ENCODE measurements at places on chromosomes 6 and 20. TPM values are rescaled to one million over a fixed set of nuclear protein-coding genes. Genes with fewer than 3 reads are reported as not detected.

Gene ZNF165
- 0.44 TPM for total RNA-seq

- DNase-seq = no peak
- H3K4me3 ChIP-seq = no peak overlapping the region
- no peak overlapping the region for H3K27ac ChIP-seq
- no peaks in the 10 kb centered on the region for H3K36me3 ChIP-seq
Observed at GRCh38 chr6:121510568-121511177, 75.2 kb downstream of the GJA1 start.

GRCh38 chr20:16295534-16295933 lies 277.7 kb downstream of the KIF16B start:
- DNase-seq = no peak
- H3K4me1 ChIP-seq = no peaks in the 10 kb centered on the region
- peaks cover 42% of the 10 kb centered on the region for H3K36me3 ChIP-seq
- H3K4me3 ChIP-seq = no peak overlapping the region

Gene MBOAT1
- total RNA-seq = 19.6 TPM

- H3K27ac ChIP-seq = peak overlapping the region; percentile 98
- H3K4me1 ChIP-seq = no peaks in the 10 kb centered on the region
- H3K36me3 ChIP-seq = no peaks in the 10 kb centered on the region
Observed at GRCh38 chr6:110813338-110814101, 1.7 kb downstream of the CDK19 start.

DNA sequence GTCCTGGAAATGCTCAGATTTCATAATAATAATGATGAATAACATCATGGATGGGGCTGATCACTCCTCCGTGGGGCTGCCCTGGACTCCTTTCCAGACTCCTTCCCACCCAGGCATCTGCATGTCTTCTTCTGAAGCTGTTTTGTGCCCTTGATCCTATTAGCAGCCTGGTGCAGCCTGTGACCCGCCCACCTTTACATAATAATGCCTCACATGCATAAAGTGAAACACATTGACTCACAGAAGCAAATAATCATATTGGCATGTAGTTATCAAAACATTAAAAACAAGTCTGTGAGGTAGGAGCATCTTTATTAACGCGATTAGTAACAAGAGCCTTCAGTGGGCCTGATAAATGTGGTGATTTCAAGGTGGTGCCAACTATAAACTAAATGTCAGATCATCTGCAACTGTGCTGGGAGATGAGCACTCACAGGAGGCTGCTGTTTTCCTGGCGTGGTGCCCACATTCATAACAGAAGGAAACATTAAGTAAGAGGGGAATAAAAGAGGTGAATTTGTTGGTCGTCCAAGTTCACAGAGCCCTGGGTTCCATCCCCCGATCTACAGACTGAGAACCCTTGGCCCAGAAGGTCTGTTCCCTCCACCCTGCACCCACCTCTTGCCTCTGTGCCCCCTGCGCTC lies 344.7 kb downstream of the CDH4 start:
- H3K4me3 ChIP-seq = no peak overlapping the region
- H3K27ac ChIP-seq = no peak overlapping the region
- H3K36me3 ChIP-seq = no peaks in the 10 kb centered on the region

DNA sequence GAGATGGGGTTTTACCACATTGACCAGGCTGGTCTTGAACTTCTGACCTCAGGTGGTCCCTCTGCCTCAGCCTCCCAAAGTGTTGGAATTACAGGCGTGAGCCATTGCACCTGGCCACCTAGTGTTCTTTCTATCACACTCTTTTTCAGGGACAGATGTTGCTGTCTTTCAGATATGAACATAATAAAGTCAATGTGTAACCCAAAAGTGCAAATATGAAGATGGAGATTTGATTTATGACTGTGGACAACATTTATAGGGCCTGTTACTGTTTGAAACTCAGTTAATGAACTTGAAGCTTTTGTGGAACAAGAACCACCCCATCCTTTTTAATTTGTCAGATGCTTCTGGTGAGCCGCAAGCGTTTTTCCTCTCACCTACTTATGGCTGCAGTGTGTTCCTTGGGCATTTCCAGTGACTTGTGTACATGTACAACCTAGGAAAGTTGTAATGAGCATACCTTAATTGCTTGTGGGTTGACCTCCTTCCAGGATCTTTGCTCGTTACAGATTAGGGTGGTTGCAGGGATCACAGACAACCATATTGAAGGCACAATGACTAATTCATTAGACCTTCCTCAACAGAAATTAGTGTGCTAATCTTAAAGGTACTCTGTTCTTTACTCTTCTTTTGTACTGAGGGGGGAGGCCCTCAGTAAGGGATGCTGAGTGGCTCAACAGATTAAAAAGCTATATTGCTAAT lies 6.8 kb downstream of the TBPL1 start:
- no peaks in the 10 kb centered on the region for H3K27me3 ChIP-seq
- no peaks in the 10 kb centered on the region for H3K36me3 ChIP-seq
- no peak for DNase-seq
- H3K4me3 ChIP-seq = no peak overlapping the region
- peaks cover 3% of the 10 kb centered on the region for H3K4me1 ChIP-seq
- no peak overlapping the region for H3K27ac ChIP-seq

- no peaks in the 10 kb centered on the region for H3K36me3 ChIP-seq
- H3K27me3 ChIP-seq = no peaks in the 10 kb centered on the region
- no peak overlapping the region for H3K4me3 ChIP-seq
- peaks cover 8% of the 10 kb centered on the region for H3K4me1 ChIP-seq
Observed at GRCh38 chr6:110101885-110102284, 77.6 kb downstream of the WASF1 start.

GRCh38 chr6:154499855-154500589 lies 10.5 kb downstream of the CNKSR3 start:
- peaks cover 25% of the 10 kb centered on the region for H3K4me1 ChIP-seq
- H3K27ac ChIP-seq = no peak overlapping the region
- no peak for DNase-seq

GRCh38 chr6:166469426-166469961 lies 86.8 kb upstream of the MPC1 start:
- no peak overlapping the region for H3K4me3 ChIP-seq
- H3K27me3 ChIP-seq = no peaks in the 10 kb centered on the region
- no peak overlapping the region for H3K27ac ChIP-seq
- no peaks in the 10 kb centered on the region for H3K36me3 ChIP-seq

Gene KIF3B
- total RNA-seq = 27.3 TPM

DNA sequence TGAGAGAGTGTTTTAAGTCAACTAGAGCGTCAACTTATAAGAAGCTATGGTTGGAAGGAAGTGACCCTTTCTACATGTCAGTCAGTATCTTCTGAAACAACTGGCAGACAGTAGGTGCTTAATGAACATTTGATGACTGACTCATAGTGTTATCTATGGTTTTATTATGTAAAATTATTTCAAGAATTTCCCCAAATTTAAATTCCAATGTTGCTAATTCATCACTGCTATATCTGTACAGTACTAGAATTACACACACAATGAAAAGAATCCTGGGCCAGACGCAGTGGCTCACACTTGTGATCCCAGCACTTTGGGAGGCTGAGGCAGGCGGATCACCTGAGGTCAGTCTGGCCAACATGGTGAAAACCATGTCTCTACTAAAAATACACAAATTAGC lies 721.4 kb upstream of the FLRT3 start:
- H3K27me3 ChIP-seq = no peaks in the 10 kb centered on the region
- H3K4me3 ChIP-seq = no peak overlapping the region
- no peak for DNase-seq

Gene BANF2
- total RNA-seq = not detected

GRCh38 chr6:148441454-148441911 lies 98.8 kb downstream of the SASH1 start:
- H3K36me3 ChIP-seq = no peaks in the 10 kb centered on the region
- peaks cover 31% of the 10 kb centered on the region for H3K4me1 ChIP-seq
- peak overlapping the region; percentile 77 for H3K27ac ChIP-seq
- no peaks in the 10 kb centered on the region for H3K27me3 ChIP-seq
- no peak for DNase-seq

DNA sequence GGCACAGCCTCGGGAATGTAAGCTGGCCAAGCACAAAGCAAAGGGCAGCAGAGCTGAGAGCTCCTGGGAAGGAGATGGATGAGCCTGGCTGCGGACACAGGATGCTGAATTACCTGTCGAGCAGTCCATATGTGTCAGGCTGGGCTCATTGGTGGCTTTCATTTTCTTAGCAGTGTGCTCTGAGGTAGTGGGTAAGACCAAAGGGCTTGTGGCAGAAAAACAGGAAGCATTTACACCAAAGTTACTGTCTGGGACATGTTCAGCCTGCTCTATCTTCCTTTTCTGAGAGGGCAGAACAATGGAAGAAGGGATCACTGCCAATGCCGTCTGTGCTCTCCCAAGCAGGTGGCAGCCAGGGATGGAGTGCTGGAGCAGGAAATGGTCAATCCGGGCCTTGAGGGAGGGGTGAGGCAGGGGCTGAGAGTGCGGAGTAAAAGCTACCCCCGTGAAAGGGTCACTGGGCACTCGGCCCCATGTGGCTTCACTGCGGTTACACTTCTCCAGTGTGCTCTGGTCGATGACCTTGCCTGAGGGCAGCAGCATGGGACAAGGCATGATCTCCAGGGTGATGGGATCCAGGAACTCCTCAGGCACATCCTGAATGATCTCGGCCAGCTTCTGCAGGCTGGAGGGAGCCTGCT lies 36.9 kb upstream of the AVP start:
- no peak overlapping the region for H3K4me3 ChIP-seq
- H3K27ac ChIP-seq = no peak overlapping the region
- H3K27me3 ChIP-seq = no peaks in the 10 kb centered on the region

DNA sequence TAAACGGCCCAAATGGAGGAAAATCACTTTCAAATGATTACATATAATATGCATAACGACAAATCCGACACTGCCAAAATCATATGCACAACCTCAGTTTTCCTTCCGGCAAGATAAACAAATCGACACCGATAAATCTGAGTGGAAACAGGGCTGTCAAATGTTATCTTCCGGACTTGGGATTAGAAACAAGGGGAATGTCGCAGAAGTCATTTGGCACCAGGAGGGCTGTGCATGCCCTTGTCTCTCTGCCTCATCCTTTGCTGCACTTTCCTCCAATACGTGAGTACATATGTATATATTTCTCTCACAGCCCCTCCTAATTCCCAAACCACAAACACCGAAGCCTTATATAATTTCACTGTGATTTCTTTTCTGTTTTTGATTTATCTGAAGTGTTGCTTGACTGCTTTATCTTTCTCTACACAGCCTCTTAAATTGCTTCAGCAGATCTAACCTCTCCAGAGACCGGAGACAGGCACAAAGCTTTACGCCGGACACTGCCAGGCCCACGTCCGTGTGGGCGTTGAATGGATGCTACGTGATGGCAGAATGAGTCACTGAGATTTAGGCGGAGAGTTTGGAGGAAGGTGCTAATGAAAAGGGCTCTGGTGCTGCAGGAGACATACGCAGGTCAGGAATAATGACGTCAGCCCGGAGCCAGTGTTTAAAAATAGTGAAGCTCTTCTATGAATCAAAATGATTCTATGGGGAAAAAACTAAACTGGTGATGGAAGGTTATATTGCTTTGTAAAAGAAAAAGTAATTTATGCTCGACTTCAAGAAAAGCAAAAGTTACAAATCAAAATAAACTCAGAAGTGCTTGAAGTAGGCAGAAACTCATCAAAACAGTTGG lies 21.0 kb upstream of the PRELID3B start:
- no peak overlapping the region for H3K4me3 ChIP-seq
- DNase-seq = no peak
- no peaks in the 10 kb centered on the region for H3K27me3 ChIP-seq
- H3K27ac ChIP-seq = no peak overlapping the region
- H3K36me3 ChIP-seq = no peaks in the 10 kb centered on the region
- peaks cover 7% of the 10 kb centered on the region for H3K4me1 ChIP-seq
